Thoracic aorta (tissue), 2 donors: ENCODE measurements at places on chromosomes 7 and 10.

GRCh38 chr10:31313396-31313795 is 5.6 kb upstream of the ZEB1 start:
- DNase-seq, result no peak

DNA sequence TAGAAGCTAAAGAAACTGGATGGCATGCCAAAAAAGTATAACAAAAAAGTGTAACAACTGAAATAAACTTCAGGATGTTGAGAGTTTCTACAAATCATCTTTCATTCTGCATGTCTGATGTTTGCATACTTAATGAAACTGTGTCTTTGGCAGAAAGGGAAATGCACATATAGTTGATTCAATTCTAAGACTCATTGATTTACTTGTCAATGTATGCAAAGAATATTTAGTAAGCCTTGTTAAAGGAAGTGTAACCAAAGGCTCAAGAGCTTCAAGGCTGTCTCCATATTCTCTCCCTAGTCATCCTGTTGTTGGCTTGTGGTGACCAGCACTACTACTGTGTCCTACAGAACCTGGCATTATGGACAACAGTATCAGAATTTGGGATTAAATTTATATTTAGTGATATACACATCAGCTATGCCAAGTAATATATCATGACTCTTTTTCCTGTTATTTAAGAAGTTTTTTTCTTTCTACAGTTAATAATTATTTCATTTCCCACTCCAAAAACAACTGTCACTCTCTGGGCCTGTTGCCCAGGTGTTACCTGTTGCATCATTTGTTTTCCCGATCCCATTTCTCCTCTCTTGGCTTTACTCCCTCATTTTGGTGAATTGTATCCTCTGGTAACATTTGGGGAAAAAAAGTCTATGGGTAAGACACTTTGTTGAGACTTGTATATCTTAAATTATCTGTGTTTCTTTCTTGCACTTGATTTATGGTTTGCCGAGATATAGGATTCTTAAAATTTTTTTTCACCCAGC is 226.6 kb upstream of the BMPER start:
- DNase-seq, result no peak

- no peak for DNase-seq
Observed at GRCh38 chr7:36925691-36926090, 201.4 kb upstream of the AOAH start.

- no peak for DNase-seq
Observed at GRCh38 chr7:55409482-55410225, 44.5 kb downstream of the LANCL2 start.

- no peak for DNase-seq
Observed at GRCh38 chr7:126685018-126685573, 567.6 kb downstream of the GRM8 start.

DNA sequence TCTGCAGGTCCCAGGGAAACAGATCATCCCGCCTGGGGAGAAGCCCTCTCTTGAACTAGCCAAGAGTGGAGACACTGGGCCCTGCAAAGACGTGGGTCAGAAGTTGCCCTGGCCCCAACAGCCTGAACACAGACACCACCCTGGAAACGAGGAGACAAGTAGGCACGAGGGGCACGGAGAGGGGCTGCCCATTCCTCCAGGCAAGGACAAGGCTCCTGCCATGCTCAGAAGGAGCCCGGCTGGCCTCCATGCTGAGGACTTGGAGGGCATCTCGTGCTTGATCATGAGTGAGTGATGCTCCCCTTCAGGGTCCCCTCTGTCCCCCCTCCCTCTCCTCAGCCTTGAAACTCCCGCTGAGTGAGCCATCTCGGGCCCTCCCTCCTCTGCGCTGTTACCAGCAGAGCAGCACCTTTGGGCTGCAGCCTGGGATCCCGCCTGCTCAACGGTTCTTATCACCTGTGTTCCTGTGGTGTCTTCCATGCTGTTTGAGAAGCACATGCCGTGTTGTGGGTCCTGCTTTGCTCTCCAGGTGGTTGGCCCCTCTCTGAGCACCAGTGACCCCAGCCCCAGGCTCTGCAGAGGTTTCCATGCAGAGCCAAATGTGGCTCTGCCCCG is 544.3 kb downstream of the TCERG1L start:
- DNase-seq, result no peak

DNA sequence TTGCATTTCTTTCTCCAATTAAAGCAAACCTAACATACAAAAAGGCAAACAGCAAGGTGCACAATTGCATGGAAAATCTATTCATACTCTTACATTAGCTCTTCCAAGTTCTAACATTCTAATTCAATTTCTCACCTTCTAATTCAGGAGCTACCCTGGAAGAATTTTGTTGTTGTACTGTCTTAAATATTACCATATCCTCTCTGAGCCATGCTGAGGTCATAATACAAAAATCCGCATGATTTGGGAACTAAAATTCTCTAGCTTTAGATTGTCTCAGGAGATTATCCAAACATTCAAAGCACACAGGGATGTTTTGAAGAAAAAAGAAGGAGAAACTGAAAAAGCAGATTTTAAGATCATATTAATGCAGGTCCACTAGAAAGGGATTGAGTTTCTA is 229.9 kb downstream of the KIAA1217 start:
- DNase-seq, result no peak

DNA sequence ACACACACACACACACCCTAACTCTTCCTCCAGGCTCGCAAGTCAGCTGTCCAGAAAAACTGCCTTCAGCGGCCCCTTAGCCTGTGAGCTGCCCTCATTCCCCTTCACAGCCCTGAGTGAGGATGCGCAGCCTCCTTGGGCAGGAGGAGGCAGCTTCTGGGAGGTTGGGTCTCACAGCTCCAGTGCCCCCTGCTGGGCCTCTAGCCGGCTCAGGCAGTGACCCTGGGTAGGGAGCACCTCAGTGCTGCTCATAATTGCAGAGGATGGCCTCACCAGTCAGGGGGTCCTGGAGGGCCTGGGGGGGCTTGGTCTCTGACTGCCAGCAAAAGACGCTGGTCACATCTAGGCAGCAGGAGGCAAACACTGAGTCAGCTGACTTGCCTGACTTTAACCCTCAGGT is 43.7 kb downstream of the ZNF273 start:
- no peak for DNase-seq

- DNase-seq, result no peak
Observed at GRCh38 chr7:125934539-125934938, 1004.9 kb upstream of the POT1 start.

DNA sequence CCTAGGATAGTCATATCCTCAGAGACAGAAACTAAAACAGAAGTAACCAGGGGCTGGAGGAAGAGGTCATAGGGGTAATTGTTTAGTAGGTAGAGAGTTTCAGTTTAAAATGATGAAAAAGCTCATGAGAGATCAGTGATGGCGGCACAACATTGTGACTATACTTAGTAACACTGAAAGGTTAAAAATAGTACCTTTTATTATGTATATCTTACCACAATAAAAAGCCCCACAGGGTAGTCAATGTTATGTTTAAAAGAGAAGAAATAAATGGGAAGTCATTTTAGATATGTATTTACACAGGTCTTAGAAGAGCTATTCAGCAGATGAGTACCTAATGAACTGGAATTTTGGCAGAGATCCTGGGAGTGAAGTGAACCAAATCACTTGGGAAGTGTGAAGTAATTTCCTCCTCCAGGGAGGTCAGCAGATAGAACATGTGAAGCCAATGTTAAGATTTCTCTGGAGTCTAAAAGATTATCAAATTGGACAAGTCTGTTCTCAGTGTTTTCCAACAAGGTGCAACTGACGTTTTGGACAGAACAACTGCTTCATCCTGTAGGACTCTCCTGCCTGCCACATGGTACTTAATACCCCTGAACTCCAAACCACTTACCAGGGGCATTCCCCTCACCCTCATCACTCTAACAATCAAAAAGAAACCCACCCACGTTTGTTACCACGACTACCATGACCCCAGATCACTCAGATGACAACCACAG is 6.4 kb downstream of the CDCA7L start:
- DNase-seq, result no peak

DNA sequence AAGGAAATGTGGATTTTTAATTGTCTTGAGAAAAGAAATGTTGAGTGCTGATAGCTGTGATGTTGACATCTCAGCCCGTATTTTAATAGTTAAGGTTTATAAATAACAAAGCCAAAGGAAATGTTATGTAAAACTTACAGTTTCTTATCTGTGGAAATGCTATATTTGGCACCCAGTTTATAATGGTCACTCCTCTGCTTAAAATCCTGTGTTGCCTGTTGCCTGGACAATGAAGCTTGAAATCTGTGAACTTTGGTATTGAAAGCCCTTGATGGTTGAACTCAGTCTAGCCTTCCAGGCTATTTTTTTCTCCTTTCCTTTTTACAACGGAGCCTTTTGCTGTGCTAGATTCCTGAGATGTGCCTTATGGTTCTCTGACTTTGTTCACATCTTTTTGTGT is 46.5 kb downstream of the MCU start:
- DNase-seq, result no peak

DNA sequence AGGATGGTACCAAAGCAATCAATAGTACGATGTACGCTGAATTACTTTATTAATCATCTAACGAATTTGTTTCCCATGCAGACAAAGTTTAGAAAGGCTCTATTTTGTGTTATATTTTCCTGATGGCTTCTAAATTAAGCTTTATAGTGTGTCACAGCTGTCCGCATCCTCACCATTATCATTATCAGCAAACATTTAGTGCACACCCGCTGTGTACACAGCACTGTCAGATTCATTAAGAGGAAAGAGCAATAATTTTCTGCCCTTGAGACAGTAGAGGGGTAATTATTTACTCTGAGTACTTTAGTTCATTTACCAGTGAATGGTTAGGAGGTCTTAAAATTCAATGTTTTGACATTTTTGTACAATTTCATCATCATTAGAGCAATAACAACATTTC is 233.3 kb upstream of the PTPRZ1 start:
- DNase-seq, result no peak

- DNase-seq, result no peak
Observed at GRCh38 chr7:112263519-112263918, 57.0 kb downstream of the ZNF277 start.

GRCh38 chr10:115624448-115624847 is 531.3 kb downstream of the ATRNL1 start:
- DNase-seq, result no peak

GRCh38 chr7:116176226-116176625 is 34.1 kb upstream of the TES start:
- no peak for DNase-seq

DNA sequence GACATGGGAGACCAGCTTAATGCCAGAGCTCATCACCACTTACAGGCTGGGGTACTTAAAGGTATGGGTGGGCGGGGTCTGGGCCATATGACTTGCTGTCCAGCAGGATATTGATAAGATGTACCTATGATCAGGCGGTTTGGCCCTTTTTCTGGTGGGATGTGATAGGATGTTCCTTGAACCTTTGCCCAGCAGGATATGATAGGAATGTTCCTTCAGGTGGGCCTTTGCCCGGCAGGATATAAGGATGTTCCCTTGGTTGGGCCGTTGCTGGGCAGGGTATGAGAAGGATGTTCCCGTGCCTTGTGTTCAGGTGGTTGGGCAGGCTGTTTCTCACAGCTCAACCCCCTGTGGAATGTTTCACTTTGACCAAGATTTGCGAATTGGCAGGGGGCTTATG is 187.2 kb upstream of the CXCL12 start:
- no peak for DNase-seq

GRCh38 chr7:12759151-12759550 is 71.7 kb downstream of the ARL4A start:
- no peak for DNase-seq

DNA sequence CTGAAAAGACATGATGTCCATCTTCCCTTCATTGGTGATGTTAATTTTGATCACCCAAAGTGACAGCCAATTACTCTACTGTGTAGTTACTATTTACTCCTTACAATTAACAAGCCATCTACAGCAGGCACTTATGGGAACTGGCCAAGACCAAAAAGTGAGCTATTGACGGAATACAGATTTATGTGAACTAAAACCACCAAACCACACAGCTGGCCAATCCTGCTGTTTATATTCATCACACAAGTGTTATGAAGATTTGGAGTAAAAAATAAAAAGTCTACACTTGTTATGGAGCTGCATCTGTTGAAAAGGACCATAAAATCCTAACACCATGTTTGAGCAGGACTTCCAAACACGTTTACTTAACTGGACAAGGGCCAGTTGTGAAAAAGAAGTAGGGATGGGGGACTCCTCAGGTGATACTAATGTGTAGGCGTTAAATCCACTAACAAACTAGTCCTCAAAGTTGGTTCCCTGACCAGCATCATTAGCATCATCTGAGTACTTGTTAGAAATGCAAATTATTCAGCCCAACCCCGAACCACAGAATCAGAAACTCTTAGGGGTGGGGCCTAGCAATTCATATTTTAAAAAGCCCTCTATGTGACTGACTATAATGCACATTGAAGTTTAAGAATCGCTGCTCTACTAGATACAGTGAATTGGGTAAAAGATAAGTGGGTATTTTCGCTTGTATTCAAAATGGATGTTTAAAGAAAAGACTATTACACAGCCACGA is 11.6 kb downstream of the MCMBP start:
- DNase-seq, result no peak

DNA sequence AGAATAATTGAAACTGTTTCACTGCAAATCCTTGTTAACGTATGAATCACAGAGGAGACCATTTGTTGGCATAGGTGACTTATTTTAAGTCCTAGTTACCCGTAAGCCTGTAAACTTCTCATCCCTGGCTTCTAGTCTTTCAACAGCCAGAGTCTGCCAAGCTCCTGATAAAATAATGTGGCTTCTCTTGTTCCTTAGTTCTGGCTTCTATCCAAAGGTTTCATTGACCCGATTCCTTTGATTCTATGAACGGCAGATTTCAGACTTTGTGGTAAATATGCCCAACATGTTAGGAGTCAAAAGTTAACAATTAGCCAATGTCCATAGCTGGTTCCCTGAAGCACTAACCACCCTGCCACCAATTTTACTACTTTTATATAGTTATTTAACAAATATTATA is 23.3 kb downstream of the DNAH11 start:
- DNase-seq, result no peak

- DNase-seq, result no peak
Observed at GRCh38 chr7:64581926-64582894, 19.3 kb upstream of the ZNF680 start.

- no peak for DNase-seq
Observed at GRCh38 chr7:157568106-157568769, 231.4 kb downstream of the DNAJB6 start.

- DNase-seq, result no peak
Observed at GRCh38 chr7:105613611-105614330, 32.5 kb upstream of the EFCAB10 start.

GRCh38 chr7:46134795-46135194 is 213.7 kb upstream of the IGFBP3 start:
- DNase-seq, result no peak

DNA sequence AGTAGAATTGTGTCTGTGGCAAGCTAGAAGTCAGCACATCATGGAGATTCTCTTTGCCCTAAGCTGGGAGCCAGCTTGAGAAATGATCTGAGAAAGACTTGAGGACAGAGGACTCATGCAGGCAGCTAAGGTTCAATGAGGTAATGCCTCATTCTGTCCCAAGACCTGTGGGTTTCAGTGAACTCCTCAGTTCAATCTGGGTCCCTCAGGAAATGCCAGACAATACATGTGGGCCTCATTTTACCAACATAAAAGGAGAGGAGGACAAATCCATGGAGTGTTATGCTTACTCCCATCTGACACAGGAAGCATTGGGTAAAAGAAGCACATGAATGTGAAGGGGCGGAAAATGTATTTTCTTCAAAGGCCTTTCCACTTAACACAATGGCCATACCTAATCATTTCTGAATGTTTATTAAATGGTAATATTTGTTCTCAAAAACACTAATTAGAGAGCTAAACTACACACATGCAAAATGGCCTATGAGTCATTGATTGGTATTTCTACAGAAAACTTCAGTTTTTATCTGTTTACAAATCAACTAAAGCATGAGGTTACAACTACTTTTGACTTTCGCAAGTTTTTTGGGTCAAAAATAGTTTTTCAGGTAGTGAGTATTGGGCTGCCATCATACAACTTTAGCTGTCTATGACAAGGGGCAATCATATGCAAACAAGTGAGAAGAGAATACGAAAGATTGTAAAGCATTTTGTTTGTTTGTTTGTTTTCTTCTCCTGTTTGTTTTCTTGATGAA is 205.3 kb downstream of the CHRM2 start:
- no peak for DNase-seq
